ENCODE measurements at places on chromosomes 5 and 9.

DNA sequence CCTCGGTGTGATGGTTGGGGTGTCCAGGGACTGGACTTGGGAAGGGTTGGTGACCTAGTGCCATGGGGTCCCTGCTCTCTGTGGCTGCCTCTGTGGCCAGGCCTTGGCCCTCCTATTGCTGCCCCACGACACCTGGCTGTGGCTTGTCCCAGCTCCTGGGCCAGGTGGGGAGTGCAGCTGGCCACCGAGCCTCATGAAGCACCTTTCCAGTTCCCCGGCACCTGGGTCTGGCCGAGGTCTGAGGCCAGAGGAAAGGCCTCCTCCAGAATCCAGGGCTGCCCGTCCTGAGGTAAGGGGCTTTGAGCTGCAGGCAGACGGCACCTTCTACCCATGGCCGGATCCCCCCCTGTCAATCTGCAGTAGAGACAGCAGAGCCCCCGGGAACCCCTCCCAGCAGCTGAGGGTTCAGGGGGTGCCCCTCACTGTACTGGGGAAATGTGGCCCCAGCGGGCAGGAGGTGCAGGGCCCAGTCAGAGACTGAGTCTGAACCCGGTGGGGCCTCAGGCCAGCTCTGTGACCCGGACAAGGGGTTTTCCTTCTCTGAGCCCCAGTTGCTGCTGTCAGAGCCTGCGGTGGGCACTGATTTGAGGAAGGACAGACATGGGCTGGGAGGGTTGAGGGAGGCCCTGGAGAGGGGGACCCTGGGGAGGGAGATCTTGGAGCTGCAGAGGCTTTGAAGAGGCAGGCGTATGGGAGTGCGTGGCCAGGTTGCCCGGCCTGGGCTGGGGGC lies 54.5 kb downstream of the RXRA start:
- H3K27me3 ChIP-seq = no peaks in the 10 kb centered on the region
- no peak overlapping the region for H3K4me3 ChIP-seq
- no peak for DNase-seq
- no peaks in the 10 kb centered on the region for H3K36me3 ChIP-seq

DNA sequence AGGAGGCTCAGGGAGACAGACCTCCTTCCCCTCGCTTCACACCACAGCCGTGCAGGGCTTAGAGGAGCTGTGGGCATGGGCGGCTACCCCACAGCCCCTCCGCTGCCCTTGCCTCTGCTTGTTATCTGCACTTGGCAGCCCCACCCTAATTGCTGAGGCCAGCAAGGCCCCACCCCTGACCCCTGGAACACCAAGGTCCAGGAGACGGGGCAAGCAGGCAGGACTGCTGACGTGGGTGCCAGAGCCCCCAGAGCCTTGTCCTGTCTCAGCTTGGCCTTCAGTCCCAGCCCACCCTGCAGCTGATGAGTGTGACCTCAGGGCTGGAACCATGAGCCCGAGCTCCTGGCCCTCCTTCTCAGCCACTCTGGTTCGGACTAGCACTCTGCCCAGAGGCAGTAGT lies 29.1 kb upstream of the NEURL1B start:
- no peak overlapping the region for H3K4me3 ChIP-seq
- no peaks in the 10 kb centered on the region for H3K4me1 ChIP-seq
- H3K36me3 ChIP-seq = no peaks in the 10 kb centered on the region
- DNase-seq = no peak
- H3K27me3 ChIP-seq = no peaks in the 10 kb centered on the region

GRCh38 chr5:160097991-160098390 lies 21.3 kb downstream of the PWWP2A start:
- no peaks in the 10 kb centered on the region for H3K36me3 ChIP-seq
- H3K4me1 ChIP-seq = peaks cover 30% of the 10 kb centered on the region
- no peak overlapping the region for H3K27ac ChIP-seq
- no peaks in the 10 kb centered on the region for H3K27me3 ChIP-seq
- DNase-seq = no peak
- H3K4me3 ChIP-seq = no peak overlapping the region

DNA sequence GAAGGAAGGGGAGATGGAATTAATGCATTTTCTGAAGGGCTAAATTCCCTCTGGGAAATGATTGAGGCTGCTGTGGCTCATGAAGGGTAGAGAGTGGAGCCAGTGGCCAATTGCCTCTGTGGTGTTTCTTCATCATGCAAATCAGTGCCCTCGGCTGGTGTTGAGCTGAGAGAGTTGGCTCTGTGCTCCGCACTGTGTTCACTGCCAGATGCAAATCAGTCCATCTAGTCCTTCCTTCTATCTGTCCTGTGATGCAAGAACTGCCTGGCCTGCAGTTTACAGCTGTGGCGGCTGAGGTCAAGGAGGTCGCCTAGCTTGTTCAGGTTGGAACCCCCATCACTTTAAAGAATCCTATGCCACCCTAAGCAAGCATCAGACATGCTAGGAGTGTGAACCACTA lies 6.0 kb downstream of the TMEM171 start:
- no peaks in the 10 kb centered on the region for H3K4me1 ChIP-seq
- no peak overlapping the region for H3K4me3 ChIP-seq
- peaks cover 51% of the 10 kb centered on the region for H3K27me3 ChIP-seq
- DNase-seq = no peak
- H3K36me3 ChIP-seq = no peaks in the 10 kb centered on the region
- no peak overlapping the region for H3K27ac ChIP-seq

GRCh38 chr9:1738511-1739100 lies 276.5 kb upstream of the SMARCA2 start:
- no peaks in the 10 kb centered on the region for H3K36me3 ChIP-seq
- no peak overlapping the region for H3K4me3 ChIP-seq
- DNase-seq = no peak
- no peak overlapping the region for H3K27ac ChIP-seq

GRCh38 chr9:89661391-89661949 lies 56.7 kb downstream of the GADD45G start:
- no peak overlapping the region for H3K4me3 ChIP-seq
- H3K27me3 ChIP-seq = no peaks in the 10 kb centered on the region
- no peak for DNase-seq
- H3K4me1 ChIP-seq = peaks cover 79% of the 10 kb centered on the region

DNA sequence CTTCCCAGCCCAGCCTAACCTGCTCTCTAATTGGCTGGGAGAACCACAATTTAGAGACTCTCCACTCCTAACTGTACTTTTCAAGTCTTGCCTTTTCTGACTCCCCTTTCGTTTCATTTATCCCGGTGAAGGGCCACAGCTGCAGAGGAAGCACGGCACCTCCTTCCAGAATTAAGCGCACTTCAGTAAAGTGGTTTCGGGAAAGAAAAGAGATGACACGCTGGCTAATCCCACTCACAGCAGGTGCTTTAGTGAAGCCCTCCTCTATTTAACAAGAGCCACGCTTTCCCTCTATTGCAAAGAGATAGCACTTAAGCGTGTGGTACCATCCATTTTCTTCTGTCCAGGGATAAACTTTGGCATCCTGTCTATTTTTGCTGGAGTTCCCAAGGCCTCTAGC lies 4.8 kb downstream of the DNAH5 start:
- no peaks in the 10 kb centered on the region for H3K27me3 ChIP-seq
- no peak overlapping the region for H3K27ac ChIP-seq
- no peaks in the 10 kb centered on the region for H3K4me1 ChIP-seq
- H3K4me3 ChIP-seq = no peak overlapping the region
- no peak for DNase-seq
- H3K36me3 ChIP-seq = no peaks in the 10 kb centered on the region
